ENCODE measurements at places on chromosomes 16 and 17. TPM values are rescaled to one million over a fixed set of nuclear protein-coding genes. Genes with fewer than 3 reads are reported as not detected.

Gene OR1F1
- total RNA-seq: 0.48 TPM

- DNase-seq: no peak
Observed at GRCh38 chr16:4610011-4611005, 4.4 kb downstream of the UBALD1 start.

DNA sequence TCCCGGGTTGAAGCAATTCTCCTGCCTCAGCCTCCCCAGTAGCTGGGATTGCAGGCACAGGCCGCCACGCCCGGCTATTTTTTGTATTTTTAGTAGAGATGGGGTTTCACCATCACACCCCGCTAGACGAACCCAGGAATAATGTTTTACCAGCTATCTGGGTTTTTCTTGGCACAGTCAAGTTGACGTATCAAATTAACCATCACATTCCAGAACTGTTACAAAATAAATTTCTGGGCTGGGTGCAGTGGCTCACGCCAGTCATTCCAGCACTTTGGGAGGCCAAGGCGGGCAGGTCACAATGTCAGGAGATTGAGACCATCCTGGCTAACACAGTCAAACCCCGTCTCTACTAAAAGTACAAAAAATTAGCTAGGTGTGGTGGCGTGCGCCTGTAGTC is 501.2 kb downstream of the SHISA9 start:
- no peak for DNase-seq

GRCh38 chr16:31052114-31052513 is 18.8 kb downstream of the STX4 start:
- DNase-seq: no peak

DNA sequence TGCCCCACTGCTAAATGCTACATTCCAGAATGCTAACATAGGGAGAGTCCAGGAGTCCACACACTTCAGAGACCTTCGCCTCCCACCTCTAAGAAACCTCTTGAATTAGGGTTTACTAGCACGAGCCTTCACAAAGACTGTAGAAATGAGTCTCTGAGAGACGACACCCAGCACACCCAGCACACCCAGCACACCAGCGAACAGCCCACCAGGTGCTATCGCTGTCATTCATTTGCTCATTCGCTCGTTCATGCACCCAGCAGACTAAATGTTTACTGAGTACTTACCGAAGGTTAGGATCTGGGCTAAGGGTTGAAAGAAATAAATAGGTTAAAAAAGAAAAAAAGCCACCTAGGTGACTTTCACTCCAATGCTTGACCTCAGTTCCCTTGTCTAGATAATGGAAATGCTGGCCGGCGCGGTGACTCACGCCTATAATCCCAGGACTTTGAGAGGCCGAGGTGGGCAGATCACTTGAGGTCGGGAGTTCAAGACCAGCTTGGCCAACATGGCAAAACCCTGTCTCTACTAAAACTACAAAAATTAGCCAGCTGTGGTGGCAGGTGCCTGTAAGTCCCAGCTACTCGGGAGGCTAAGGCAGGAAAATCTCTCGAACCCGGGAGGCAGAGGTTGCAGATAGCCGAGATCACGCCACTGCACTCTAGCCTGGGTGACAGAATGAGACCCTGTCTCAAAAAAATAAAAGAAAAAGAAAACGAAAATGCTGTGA is 100.8 kb downstream of the ADCY9 start:
- no peak for DNase-seq

All from H1 (cell line).